ENCODE measurements at places on chromosomes 16 and 17.

DNA sequence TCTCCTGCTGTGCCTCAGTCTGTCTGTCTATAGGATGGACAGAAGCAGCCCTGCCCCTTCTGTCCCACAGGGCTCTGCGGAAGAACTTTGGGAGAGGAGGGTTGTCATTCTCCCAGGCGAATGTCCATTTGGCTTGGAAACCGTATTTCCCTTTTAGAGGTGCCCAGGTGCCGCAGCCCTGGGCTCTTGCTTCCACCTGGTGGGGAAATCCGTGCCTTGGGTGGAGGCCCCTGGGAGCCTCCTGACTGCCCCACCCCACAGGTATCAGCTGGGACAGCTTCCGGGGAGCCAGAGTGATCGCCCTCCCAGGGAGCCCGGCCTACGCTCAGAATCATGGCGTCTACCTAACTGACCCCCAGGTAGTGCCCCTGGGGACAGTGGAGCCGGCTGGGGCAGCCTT is 12.7 kb downstream of the FCSK start:
- DNase-seq, result no peak

GRCh38 chr16:4976611-4977145 is 18.5 kb downstream of the SEC14L5 start:
- DNase-seq, result no peak

GRCh38 chr17:46733837-46734475 is 84.5 kb downstream of the WNT3 start:
- DNase-seq, result no peak

DNA sequence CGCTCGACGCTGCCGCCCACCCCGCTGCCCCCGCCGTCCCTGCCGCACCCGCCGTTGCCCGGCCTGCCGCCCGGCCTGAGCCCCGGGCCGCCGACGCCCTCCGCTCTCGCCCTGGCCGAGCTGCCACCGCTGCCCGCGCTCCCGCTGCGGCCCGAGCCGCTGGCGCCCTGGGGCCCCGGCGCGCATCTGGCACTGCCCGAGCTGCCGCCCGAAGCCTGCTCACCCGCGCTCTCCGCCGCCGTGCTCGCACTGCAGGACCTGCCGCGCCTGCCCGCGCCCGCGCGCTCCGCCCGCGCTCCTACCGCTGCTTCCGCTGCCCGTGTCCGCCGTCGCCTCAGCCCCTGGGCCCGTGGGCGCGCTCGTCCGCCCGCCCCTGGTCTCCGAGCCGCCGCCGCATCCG is 8.4 kb upstream of the CLDN9 start:
- DNase-seq, result no peak

Data from cerebellar nuclear complex (tissue), 1 donor.